Osteoblast (primary cell): ENCODE measurements at places on chromosomes 6 and 20. TPM values are rescaled to one million over a fixed set of nuclear protein-coding genes. Genes with fewer than 3 reads are reported as not detected.

EYA4 gene
- total RNA-seq: 35.5 and 35.9 TPM in 2 replicates

VGLL2 gene
- not detected in 2 replicates for total RNA-seq

RARS2 gene
- 49.9 and 50.7 TPM in 2 replicates for total RNA-seq

SLC26A8 gene
- total RNA-seq: under 0.01 TPM in 1 of 2 replicates, not detected in the other

TFAP2D gene
- not detected in 2 replicates for total RNA-seq

ENPP4 gene
- total RNA-seq: 6.5 and 10.0 TPM in 2 replicates

DNA sequence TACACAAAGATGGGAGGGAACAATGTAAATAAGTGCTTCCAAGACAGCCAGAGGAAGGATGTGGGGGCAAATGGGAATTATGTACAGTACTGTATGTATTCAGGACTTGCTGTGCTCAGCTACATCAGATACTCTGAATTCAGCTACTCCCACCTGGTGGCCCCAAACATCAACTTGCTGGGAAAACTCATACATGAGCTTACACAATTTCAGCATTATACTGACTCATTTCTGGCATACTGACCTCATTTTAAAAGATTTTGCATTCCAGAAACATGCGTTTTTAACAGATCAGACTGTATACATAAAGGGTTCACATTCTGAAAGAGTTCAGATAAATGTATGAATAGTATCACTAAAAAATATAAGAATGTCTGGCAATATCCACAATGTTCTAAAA, 59.7 kb downstream of the GPX5 start:
- no peak for DNase-seq

DNA sequence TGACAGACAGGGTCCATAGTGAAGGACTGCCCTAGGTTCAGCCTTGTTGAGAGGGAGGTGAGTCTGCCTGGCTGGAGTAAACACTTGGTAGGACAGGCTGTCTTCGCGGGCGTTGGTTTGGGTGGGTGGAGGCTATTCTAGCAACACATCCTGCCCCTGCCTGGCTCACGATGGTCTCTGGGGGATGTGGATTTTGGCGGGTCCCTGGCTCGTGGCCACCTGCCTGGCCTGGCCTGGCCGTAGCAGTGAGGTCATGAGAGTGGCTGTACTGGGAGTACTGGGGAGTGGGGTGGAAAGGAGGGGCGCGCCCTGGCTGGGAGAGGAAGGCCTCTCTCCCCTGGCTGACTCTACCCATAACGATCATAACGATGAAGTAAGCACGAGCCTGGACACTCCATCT, 30.2 kb upstream of the MRPS18A start:
- DNase-seq: no peak

- no peak for DNase-seq
Measured at GRCh38 chr6:151359486-151359885, 31.9 kb downstream of the ZBTB2 start.

- DNase-seq: no peak
Measured at GRCh38 chr20:48455651-48456365, 372.0 kb downstream of the PREX1 start.

DNA sequence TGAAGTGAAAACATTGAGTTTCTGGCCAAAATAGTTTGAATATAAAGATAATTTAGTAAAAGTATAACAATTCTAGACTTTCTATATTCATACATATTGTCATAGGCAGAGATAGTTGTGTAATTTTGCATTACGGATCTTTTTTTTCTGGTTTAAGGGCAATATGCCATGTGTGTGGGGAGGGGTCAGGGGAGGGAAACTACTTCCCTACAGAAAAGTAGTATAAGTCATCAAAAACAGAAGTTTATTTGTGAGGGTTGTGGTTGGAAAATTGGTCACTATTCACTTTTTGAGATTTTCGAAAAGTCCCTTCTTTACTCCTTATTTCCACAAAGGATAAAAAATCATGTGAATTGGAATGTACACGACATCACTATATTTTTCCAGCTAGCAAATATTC, 288.2 kb upstream of the PREP start:
- DNase-seq: no peak

GRCh38 chr6:140345935-140346334, 971.5 kb upstream of the CITED2 start:
- no peak for DNase-seq

DNA sequence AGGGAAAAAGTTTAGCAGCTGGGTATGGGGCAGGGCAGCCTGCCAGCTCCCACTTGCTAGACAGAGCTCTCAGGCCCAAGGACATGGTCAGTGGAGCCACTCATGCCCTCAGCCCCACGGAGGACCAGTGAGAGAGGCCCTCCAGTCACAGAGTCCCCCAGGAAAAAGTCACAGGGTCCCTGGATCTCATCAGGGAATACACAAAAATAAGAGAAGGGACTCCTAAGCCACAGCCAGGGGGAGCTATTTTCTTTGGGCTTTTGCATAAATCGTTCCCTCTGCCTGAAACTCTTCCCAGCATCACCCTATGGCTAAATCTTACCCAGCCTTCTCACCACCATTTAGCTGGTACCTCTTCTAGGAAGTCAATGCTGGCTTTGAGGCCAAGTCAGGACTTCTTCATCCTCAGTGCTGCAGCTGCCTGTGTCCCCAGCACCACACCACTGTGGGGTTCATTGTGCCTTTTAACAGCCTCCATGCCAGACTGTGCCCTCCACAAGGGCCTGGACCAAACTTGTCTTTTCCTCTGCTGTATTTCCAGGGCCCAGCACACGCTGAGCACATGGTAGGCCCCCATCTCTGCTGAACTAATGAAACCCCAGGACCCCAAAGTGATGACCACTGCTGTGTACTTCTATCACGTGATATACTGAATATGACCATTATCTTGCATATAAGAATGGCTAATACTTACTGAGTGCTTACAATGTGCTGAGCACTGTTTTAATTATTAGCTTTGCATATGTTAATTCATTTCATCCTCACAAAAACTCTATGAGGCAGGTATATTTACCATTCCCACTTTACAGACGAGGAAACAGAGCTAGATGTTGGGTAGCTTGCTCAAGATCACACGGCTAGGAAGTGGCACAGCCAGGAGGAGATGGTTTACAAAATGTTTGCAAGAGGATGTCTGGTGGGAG, 2.0 kb downstream of the ZNF335 start:
- DNase-seq: peak; percentile 91

- no peak for DNase-seq
Measured at GRCh38 chr6:19167251-19167650, 669.9 kb upstream of the ID4 start.

DNA sequence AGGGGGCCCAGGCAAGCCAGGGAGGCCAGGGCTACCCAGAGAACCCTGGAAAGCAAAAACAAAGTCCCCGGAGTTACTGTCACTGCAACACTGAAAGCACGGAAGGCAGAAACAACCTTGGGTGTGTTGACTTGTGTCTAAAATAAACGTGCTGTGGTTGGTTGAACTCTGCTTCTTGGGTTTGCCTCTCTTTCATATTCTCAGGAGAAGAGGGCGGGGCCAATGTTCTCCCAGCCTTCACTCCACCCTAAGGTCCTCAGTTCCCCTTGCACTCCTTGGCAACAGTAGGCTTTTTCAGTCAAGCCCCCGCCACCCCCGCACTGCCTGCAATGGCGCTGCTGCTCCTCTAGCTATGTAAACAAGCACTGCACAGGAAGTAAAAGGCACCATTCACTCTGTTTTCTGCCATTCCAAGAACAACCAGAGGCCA, 60.9 kb downstream of the COL9A1 start:
- no peak for DNase-seq

DNA sequence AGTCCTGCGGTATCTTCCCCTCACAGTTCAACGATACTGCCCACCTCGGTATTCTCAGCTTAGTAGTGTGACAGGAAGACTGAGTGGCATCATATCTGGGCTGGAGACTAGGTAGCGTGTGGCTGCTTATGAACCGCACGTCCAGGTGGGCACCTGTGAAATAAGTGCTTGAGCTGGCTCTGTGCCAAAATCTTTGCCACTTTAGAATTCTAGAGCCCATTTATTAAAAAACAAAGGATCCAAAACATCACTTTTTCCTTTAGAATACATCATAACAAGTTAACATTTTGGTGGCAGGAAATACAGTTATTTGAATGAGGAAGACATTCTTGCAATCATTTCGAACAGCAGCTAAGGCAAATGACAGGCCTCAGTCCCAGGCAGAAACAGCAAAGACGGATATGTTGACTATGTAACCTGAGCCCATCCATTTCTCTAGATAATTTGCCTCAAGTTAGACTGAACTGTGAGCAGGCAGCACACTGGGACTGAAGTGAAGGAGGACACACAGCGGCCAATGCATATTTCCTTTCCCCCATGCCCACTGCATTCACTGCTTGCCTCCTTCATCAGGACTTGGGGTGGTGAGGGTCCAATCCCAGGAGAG, 136.6 kb downstream of the GMDS start:
- DNase-seq: no peak

GRCh38 chr20:1813674-1814635, 81.3 kb upstream of the SIRPA start:
- no peak for DNase-seq

GRCh38 chr6:130018292-130018743, at the start of gene L3MBTL3:
Gene L3MBTL3, plus strand, starts transcription at chr6:130018581. Its CDS starts 24,119 bp downstream, at chr6:130042700.
- peak; percentile 97 for DNase-seq

DNA sequence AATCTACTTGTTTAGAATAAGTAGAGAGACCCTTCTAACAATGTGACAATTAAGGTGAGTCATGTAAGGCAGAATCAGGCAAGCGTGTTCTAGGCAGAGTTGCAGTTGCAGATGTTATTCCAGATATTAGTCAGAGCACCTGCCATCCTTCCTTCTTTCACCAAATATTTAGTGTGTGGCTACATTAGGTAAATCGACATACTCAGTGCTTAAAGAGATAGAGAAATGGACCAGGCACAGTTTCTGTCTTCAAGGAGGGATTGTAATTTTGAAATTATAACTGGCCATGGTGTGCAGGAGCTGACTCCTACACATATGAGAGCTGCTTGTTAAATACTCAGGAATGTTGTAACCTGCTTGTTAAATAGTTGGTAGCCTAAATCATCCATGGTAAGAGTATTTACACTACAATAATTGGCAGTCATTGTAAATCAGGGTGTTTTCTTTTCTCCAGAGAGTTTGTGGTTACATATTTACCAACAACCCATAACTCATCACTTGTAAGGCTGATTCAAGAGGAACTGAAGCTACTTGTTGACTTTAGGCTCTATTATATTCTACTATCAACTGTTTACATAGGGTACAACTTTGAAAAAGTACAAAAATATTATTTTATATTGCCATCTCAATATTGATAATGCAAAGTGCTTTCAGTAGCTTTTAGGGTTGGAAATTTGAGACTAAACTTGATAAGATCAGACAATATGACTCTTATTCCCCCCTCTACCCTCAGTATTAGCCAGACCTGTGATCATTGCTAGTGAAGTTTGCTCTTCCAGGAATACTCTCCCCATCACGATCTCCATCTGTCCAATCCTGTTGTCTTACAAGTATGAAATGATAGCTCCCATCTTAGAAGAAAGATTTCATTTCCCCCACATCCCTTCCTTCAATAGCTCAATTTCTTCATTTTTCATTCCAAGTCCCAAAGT, 607.1 kb downstream of the COL12A1 start:
- peak; percentile 41 for DNase-seq

DNA sequence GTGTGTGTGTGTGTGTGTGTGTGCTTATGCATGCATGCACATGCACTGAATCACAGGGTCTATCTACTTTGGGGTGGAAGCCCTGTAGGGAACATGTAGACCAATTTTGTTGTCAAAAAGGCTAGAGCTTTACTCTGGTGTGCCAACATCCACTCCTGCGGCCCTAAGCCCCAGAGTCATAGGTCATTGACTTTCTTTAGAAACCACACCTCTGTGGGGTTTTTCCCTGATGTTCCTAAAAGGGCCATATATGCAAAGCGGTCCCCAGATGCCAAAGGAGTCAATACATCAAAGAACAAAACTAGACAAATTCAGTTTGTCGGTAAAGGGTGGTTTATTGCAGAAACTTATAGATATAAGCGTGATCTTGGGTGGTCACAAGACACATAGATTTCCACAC, 29.8 kb upstream of the SLC2A12 start:
- DNase-seq: no peak

DNA sequence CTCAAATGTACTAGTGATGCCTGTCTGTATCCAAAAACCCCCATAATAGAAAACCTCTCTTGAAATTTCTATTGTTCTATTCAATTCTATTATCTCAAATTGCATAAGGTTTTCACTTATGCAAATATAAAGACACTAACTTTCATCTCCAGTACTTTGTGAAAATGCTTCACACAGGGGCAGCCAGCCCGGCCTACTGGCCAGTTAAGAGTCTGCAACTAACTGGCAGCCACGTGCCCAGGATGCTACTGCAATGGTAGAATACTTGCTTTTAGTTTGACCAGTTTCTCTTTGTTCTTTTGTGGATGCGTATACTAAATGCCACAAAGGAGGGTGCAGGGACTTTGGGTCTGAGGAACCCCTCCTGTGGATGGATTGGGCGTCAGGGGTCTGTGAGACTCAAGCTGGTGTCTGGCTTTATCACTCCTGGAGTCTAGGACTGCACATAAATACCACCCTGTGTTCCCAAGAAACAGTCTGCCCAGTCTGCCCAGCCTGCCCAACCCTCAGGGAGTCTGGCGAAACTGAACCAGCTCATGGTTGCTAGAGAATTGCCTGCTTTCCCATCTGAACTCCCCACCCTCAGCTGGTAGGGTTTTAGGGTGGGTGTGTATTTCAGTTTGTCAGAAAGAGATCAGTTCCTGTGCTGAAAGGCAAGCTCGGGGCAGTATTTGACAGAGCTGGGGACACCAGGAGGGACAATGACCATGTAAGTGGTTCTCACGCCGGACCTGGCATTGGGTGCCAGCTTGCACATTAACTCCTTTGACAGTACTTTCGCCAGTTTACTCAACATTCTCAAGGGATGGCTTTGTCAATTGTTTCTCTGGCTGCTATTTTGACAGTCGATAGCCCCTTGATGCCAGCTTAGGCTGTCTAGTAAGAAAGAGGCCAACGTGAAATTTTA, 558.2 kb upstream of the JAG1 start:
- no peak for DNase-seq

GRCh38 chr6:17910189-17910588, 77.2 kb downstream of the KIF13A start:
- no peak for DNase-seq

GRCh38 chr20:49865559-49865958, 49.8 kb downstream of the SPATA2 start:
- no peak for DNase-seq

- DNase-seq: no peak
Measured at GRCh38 chr6:168057836-168058235, 21.2 kb downstream of the FRMD1 start.

GRCh38 chr20:62984666-62985443, 21.9 kb downstream of the BHLHE23 start:
- no peak for DNase-seq

- peak; percentile 59 for DNase-seq
Measured at GRCh38 chr6:15511248-15512125, 151.3 kb downstream of the DTNBP1 start.
